T-helper 2 cell (primary cell): ENCODE measurements at places on chromosomes 5 and 9.

- no peak for DNase-seq
Measured at GRCh38 chr5:135249658-135250057, 149.4 kb downstream of the MACROH2A1 start.

DNA sequence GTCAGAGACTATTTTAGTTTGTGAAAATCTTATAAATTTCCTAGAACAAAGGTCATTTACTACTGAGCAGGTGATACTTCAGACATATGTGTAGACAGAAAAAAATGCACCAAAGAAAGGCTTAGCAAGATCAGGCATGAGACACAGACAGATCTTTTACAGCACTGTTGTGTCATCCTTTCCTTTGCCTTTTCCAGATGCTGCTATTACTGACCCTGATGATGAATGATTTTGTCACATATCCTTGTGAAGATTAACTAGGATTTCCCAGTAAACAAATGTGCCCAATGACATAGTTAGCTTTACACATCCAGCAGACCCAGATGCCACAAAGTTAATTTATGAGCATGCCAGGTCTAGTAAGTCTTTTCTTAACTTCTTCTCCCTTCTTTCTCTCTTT, 68.2 kb downstream of the DMRTA1 start:
- no peak for DNase-seq

DNA sequence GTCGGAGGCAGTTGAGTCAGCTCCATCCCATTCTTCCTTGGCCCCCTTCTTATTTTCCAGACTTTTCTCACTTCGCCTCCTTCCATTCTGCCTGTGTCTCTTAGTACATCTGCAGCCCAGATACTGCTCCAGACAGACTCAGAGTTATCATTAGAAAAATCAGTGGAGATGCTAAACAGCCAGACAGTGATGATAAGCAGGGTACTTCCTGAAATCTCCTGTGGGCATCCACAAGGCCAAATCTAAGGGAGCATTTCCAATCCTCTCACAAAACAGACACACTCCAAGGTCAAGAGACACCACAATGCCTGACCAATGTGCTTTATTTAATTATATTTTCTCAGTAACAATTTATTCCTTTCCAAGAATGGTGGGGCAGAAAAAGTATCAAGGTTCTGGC, 14.5 kb upstream of the RLN1 start:
- DNase-seq, result no peak

DNA sequence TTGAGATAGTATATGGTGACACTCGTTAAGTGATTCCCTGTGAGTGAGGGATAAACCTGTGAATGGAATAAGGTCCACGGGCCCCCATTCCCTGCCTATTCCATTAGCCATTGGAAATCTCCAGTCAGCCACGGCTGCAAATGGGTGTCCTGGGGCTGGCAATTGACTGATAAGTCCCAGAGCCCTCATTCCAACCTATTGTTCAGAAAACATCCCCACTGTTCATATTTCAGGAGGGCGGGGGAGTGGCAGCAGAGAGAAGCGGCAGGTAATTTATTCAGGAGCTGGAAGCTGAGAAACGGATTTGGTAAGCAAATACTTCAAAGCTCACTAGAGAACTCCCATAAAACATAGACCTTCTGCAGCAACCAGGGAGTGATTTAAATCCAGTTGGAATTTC, 42.0 kb downstream of the TMEM174 start:
- DNase-seq, result no peak

GRCh38 chr5:142743592-142744441, 26.4 kb upstream of the ARHGAP26 start:
- no peak for DNase-seq

GRCh38 chr5:16690243-16690852, 73.6 kb upstream of the RETREG1 start:
- peak; percentile 41 for DNase-seq

DNA sequence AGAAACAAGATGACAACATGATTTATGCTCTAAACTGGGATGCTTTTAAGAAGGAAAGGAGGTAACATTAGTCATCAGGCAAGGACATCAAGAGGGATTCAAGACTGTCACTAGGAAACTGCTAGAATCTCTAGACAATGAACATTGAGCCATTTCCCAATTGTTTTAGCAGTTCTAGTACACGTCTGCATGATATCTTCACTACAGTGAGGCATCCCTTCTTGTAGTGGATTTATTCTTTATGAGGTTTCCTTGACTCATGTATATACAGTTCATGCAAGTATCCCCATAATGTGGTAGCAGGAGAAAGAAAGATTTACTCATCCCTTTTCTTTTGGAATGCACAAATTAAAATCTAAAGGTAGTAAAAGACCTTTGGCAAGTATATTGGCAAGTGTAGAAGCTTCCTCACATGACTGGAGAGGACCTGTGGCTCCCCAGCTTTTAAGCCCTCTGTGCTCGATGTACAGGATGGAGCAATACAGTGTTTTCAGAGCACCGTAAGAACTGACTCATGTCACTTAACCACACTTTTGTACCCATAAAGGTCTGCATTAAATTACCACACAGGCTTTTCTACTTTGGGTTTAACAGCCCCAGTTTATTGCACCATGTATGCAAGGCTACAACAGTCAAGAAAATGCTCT, 335.9 kb downstream of the SEMA5A start:
- no peak for DNase-seq
